Putamen (tissue), 1 donor: ENCODE measurements at places on chromosomes 3 and 15.

GRCh38 chr3:21745966-21746365, 5.0 kb downstream of the ZNF385D start:
- no peak for DNase-seq

GRCh38 chr15:73952913-73953750, 26.9 kb downstream of the LOXL1 start:
- no peak for DNase-seq

- DNase-seq = no peak
Measured at GRCh38 chr15:74626752-74627692, 11.4 kb downstream of the CLK3 start.

DNA sequence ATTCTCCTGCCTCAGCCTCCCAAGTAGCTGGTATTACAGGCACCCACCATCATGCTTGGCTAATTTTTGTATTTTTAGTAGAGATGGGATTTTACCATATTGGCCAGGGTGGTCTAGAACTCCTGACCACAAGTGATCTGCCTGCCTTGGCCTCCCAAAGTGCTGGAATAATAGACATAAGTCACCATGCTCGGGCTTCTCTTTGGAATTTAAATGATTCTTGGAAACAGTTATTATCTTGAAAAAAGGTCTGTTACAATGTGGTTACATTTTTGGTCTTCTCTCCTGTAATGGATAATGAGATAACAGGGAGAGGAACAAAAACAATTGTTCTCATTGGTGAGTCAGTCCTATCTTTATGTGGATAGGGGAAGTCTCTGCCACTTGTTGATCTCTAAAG, 59.8 kb upstream of the AADACL2 start:
- DNase-seq = no peak
